ENCODE measurements at places on chromosomes 5 and 9.

DNA sequence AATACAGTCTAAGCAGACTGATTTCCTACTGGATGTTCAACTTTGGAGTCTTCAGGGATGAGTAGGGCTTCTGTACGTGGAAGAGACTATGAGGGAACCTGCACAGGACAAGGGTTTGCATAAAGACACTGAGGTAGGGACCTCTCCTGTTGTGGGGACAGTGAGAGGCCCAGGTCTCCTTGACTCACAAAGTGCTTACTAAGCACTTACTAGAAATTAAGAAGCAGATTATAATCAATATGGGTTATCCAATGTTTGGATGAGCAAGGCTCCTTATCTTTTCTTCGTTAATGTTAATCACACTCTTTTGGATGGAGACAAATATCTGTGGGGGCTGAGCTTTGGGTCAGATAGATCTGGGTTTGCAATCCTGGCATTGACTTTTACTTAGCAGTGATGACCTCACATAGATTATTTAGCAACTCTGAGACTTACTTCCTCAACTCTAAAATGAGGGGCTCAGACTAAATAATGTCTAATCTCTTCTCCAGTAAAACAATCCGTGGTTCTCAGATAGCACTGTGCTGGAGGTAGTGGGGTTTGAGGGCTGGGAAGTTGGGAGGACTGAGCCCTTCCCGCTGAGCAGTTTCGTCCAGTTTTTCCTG lies 45.9 kb downstream of the PDCD1LG2 start:
- DNase-seq: no peak

DNA sequence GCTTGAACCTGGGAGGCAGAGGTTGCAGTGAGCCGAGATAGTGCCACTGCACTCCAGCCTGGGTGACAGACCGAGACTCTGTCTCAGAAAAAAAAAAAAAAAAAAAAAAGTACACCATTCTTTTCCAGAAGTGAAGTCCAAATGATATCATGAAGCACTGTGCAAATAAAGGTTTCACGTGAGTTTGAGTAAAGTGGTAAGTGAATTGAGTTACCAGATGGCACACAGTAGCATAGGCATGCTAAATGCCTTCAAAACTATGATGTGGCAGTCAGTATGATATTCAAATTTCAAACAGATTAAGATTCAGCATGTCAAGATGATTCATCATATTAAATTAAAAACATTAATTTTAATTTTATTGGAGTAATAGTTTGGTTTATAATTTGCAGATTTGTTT lies 195.2 kb downstream of the TAF11L14 start:
- DNase-seq: no peak

DNA sequence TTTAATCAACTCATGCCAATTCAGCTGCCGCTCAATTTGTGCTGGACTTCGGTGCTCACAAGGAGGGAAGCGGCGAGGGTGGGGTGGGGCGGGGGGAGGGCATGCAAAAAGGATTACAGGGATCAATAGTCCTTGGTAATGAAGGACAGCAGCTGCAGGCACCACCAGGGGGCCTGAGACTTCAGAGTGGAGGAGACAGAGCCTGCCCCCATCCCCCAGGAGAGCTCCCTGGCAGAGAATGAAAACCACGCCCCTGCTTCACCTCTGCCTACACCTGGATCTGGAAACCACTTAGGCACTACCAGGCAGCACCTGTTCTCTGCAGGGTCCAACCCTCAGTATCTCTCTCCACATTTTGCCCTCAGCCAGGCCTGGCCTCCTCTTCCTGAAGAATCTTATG lies 155.6 kb downstream of the TRIM32 start:
- DNase-seq: no peak

DNA sequence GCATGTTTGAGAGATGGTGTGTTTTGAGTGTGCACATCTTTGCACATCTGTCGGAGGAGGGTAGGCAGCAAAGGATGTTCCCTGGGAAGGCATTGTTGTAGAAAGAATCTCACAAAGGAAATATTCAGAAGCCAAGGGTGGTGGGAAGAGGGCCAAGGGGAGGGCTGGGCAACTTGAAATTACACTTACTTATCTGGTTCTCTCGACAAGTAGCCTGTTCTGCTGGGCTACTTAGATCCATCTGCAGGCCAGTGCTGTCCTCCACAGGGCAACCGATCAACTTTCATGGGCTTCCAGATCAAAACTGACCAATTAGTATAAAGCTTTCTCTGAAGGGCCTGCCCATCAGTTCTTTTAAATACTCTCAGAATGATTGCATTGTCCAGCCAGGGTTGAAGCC lies 495.2 kb downstream of the GADD45G start:
- DNase-seq: no peak

GRCh38 chr5:15834596-15835245 lies 334.7 kb downstream of the FBXL7 start:
- no peak for DNase-seq

- no peak for DNase-seq
These were observed 12.6 kb upstream of the PCBD2 start for GRCh38 chr5:134892282-134892681.

DNA sequence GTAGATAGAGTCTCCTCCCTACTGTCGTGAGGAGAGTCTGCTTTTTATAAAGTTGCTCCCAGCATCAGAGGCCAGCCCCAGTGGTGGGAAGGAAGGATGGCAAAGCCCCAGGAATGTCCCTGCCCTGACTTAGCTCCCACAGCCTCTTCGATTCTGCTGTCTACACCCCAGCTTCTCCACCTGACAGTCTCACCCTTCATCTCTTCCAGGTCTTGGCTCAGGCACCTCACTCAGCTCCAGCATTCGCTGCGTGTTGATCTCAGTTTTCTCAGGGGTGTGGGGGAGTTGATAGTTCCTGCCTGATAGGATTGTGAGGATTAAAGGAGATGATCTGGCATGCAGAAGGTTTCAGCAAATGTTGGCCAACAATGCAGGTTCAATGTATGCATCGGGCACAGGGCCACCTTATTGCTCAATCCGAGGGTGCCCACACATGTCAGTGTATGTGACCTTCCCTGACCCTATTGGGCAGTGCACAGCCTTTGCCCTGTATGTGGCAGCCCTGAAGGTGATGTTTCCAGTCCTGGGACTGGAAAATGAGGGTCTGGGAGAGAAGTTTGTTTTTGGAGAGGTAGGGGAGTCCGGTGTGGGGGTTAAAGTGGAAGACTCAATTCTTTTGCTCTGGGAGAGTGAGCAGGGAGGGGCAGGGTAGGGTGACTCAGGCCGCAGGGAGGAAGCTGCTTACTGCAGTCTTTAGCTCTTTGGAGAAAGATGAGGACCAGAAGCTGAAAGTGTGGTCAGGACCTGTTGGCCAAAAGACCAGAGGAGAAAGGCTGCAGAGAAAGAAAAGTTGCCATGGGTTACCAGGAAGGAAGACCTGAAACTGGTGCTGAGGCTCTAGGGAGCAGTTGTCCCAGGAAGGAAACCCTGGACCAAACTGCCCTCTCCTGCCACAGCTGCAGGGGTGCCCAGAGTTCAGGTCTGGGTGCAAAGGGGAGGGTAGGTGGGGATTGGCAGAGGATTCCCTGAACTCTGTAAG lies 153.2 kb downstream of the MACROH2A1 start:
- no peak for DNase-seq

DNA sequence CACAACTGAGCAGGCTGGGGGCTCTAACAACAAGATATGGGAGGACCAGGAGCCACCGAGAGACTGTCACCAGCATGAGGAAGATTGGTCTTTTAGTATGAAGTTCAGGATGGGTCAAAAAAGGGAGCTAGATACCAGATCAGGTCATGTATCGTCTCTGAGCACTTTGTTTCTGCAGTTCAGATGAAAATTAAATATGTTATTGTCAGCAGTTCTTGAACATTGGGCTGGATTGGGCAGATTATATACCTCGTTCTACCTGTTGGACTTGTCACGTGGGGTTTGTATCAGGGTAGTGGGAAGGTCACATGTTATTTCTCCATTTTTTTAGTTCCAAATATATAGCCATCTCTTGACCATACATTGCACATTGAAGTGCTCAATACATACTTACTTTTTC lies 47.3 kb downstream of the RCL1 start:
- DNase-seq: no peak

DNA sequence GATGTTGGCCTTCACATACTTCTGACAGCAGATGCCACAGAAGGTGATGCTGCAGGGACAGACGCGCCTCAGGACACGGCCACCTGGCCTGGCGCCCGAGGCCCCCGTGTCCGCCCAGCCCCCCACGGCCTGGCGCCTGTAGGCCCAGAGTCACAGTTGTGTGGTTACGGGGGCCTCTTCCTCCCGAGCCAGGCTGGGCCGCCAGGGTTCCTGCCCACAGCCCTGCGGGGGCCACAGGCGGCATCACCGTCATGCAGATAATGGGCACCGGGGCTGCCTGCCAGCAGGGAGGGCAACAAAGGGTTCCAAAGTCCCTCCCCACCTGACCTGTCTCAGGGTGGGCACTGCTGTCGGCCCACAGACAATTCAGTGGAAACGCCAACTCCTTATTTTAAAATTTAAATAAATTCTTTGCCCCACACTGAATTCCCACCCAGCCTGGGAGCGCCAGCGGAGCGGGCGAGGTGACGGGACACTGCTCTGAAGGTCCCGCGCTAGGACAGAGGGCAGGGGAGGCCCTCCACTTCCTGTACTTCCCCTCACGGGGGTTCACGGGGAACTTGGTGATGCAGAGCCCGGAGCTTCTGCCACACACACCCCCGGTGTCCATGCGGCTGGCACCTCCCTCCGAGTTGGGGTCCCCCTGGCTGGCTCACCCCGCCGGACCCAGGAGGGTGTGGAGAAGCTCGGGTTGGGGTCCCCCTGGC lies 40.6 kb downstream of the EXOC3 start:
- no peak for DNase-seq

GRCh38 chr5:171573451-171574225 lies 154.2 kb downstream of the FGF18 start:
- no peak for DNase-seq

GRCh38 chr9:128321343-128321742 lies 904 bp downstream of the TRUB2 start:
- no peak for DNase-seq

DNA sequence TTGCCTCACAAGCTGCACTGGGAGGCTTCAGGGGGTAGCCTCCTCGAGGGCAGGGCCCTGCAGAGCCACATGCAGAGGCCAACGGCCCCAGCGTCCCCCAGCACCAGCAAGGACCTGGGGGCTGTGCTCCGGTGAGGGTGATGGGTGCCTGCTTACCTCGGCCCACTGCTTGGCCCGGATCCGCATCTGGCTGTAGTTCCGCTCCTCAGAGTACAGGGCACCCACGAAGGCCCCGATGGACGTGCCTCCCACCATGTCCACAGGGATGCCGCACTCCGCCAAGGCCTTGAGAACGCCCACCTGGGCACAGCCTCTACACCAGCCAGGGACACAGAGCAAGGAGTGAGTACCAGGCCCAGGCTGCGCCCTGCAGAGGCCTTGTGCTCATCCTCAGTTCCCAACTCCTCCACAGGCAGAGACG lies 8.0 kb upstream of the NSMF start:
- DNase-seq: no peak

GRCh38 chr5:8981496-8981895 lies 564.4 kb downstream of the SEMA5A start:
- DNase-seq: no peak

DNA sequence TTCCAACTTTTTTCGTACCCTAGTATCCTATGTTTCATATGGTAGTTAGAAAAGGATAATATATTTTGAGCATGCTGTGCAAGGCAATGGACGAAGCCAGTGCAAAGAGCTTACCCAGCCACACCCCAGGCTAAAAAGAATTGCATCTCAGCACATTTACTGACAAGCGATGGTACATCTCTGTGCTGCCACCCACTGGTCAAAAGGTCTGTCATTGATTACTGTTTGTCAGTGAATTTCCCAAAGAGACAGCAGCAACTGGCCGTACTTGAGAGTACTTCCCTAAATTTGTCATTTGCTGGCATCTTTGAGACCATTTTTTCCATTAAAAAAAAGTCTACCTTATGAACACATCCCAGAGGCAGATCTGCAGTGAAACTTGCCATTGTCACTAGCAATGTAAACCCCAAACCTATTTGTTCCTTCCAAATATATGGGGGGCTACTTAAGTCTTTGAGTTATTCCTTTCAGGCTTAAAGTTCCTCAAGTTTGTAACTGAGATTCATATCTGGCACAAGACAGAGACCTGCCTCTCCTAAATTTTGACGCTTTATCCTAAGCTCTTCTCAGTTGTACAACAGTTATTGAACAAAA lies 184.3 kb downstream of the CTNND2 start:
- DNase-seq: no peak

GRCh38 chr9:92253656-92254055 lies 39.8 kb downstream of the IARS1 start:
- DNase-seq: no peak

- DNase-seq: no peak
These were observed 19.8 kb upstream of the ITGA1 start for GRCh38 chr5:52767766-52768480.

DNA sequence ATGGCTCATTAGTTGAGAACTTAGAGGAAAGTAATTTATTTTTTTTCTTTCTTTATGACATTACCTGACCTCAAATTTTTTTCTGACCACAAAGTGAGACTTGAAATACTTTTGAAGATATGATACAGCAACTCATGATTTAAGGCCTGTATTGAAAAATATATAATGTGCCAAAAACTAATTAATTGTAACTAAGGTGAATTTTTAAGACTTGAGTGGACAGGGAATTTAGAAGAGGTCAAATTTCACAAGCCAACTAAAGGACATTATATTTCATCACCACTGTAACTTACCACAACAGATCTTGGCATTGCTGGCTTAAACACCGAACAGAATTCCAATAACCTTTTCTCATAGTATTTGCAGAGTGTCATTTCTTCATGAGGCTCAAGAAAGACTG lies 1.8 kb downstream of the CCNH start:
- no peak for DNase-seq

DNA sequence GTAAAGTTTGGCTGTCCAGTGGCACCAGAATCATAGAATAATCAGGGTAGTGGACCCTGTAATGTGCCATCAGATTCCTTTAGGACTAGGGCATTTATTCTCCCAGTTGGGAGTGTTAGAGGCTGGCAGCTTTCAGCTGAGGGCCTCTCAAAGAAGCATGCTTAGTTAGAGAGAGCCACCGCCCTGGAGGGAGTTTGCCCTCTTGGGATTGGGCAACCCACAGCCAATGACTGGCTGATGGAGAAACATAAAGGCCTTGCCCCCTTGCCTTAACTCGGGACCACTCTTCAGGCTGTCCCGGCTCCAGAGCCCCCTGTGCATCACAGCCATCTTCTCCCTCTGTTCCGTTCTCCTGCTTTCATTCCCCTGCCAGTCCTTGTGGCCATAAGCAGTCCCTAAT lies 20.5 kb upstream of the IFNK start:
- no peak for DNase-seq

- no peak for DNase-seq
These were observed 87.2 kb upstream of the GOLGA1 start for GRCh38 chr9:125028041-125028440.

GRCh38 chr5:176573564-176574296 lies 24.6 kb downstream of the CDHR2 start:
- no peak for DNase-seq

GRCh38 chr5:14953075-14953607 lies 81.6 kb upstream of the ANKH start:
- no peak for DNase-seq

GRCh38 chr5:81893961-81894360 lies 77.9 kb upstream of the ATG10 start:
- DNase-seq: no peak
